Trophoblast cell (in vitro differentiated cells and primary cell): ENCODE measurements at places on chromosomes 2 and 18.

GRCh38 chr2:212709280-212709679 is 170.7 kb upstream of the ERBB4 start:
- DNase-seq: no peak

GRCh38 chr2:3298191-3298590 is 79.4 kb downstream of the EIPR1 start:
- DNase-seq: no peak

GRCh38 chr2:166862468-166863132 is 25.7 kb upstream of the XIRP2 start:
- DNase-seq: no peak

DNA sequence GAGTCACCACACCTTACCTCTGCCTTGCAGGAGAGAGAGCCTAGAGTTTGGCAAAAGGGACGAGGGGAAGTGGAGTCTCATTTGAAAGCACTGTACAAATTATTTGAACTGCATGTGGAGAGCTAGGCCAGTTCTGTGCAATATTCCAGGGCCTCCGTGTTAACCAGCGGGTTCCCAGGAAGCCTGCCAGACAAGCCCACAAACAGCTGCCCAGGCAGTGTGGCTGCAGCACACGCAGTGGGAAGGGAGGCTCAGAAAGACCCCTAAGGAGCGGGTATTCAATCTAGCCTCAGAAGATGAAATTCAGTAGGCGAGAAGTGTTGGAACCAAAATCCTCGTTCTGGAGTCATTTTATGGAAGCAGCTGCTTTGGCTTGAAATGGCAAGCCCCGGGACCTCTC is 30.7 kb downstream of the CNGA3 start:
- no peak for DNase-seq

- DNase-seq: peak; percentile 70
Measured at GRCh38 chr2:108583903-108584520, 49.7 kb downstream of the LIMS1 start.

- DNase-seq: no peak
Measured at GRCh38 chr2:177211576-177212105, 953 bp upstream of the HNRNPA3 start.

DNA sequence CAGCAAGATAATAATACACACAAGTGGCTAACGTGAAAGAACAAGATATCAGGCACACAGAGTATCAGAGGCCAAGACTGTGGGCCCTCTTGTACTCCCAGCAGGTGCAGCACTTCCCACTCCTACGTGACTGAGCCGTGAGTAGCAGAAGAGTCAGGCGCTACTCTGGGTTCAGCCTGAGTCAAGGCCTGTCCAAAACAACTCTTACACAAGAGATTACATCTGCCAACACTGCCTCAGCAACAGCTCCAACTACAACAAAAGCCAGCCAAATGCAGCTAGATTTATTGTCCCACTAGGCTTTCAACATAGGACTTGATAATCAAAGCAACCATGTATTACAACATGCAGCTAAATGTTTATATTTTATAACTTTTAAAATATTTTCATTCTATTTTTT is 56.2 kb downstream of the ITSN2 start:
- no peak for DNase-seq

GRCh38 chr18:52489396-52490306 is 149.7 kb downstream of the DCC start:
- DNase-seq: no peak

GRCh38 chr2:233108611-233109490 is 48.7 kb downstream of the INPP5D start:
- no peak for DNase-seq

DNA sequence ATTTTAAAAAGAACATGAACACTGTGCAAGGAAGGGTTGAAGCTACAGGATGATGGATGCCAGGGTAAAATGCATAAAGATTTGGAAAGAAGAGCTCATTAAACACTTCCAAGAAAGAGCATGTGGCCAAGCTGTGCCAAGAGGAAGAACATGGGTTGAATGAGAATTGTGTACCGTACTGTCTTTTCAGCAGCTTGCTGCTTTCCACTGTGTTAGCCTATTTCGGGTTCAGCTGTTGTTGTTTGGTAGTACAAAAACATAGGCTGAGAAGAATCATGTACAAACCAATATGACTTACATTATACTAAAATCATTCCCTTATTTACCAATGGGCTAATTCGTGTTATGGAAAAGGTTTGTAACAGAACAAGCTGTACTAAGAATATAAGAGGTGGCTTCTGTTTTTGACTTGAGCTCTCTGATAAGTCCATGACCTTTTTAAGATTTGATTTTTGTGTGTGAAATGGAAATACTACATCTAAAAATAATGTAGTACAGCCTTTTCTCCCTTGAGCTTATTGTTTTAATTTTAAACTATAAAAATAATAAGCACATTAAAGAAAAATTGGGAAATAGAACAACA is 188.3 kb upstream of the STON1 start:
- DNase-seq: no peak

- no peak for DNase-seq
Measured at GRCh38 chr2:143501106-143501676, 372.0 kb downstream of the ARHGAP15 start.

- no peak for DNase-seq
Measured at GRCh38 chr18:30582078-30582477, 460.5 kb downstream of the DSC3 start.

DNA sequence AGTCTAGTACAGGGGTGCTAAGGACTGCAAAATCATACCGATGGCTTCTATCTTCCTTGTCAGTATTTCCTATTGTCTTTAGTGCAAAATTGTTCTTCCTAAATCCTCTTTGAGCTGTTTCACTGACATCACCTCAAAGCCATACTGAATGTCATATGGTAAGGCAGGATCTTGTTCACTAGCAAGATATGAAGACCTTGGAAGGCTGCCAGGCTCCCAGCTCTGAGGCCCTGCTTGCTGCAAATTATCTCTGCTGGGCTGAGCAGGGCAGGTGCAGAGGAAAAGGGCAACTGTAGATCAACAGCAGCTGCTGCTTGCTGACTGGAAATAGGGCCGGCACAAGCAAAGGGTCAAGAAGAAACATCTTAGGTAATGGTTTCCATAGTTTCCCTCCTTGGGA is 58.2 kb downstream of the PMAIP1 start:
- DNase-seq: peak; percentile 62

DNA sequence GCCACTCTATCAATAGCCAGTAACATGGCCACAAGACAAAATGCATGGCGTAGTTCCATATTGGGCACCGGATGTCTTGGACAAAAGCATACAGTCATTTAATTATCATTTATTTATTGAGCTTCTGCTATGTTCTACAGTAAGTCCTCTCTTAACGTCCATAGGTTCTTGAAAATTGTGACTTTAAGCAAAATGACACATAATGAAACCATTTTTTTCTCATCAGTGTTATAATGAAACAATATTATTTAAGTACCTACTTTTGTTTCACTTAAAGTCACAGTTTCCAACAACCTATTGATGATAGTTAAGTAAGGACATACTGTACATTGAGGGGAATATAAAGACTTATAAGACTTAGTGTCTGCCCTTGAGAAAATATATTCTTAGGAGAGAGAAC is 84.9 kb downstream of the XRCC5 start:
- DNase-seq: no peak

DNA sequence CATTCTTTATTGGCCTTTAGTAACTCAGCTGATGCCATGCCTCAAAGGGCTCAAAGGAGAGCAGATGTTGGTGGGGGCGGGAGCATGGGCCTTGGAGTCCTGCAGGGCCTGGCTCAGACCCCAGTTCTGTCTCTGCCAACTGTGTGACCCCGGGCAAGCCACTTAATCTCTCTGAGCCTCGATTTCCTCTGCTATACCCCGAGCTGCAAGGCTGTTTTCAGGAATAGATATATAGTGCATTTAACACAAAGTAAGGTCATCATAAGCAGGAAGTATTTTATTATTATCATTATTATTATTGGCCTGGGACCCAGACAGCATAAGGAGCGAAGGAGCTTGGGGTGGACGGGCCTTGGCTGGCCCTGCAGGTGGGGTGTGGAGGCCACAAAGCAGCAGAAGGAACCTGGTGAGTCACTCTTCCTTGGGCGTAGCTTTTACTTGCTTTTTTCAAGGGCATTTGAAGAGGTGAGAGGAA is 162.7 kb downstream of the INHBB start:
- DNase-seq: no peak

DNA sequence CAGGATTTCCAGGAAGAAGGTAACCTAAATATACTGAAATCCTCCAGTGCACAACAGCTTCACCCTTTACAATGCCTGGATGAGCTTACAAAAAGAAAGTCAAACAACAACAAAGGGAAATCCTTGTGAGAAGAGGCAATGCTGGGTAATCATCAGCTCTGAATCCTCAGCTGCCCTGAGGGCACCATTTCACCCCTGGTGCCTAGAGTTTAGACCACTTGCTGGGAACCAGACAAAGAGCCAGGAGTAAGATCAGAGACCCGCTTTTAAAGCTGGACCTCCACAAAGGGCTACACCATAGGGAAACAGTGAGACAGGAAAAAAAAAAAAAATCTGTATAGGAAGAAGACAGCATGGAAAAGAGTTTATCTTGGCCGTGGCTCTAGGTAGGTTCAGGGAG is 97.0 kb downstream of the FOXI3 start:
- DNase-seq: no peak

GRCh38 chr18:13530033-13530878 is 196.1 kb downstream of the FAM210A start:
- no peak for DNase-seq

- no peak for DNase-seq
Measured at GRCh38 chr2:120683701-120684100, 52.0 kb upstream of the GLI2 start.
